Activated T-cell treated with anti-CD3 and anti-CD28 coated beads, Interleukin-2, amount 50 U/mL, for 4 hours (primary cell): ENCODE measurements at places on chromosomes 6 and 20.

DNA sequence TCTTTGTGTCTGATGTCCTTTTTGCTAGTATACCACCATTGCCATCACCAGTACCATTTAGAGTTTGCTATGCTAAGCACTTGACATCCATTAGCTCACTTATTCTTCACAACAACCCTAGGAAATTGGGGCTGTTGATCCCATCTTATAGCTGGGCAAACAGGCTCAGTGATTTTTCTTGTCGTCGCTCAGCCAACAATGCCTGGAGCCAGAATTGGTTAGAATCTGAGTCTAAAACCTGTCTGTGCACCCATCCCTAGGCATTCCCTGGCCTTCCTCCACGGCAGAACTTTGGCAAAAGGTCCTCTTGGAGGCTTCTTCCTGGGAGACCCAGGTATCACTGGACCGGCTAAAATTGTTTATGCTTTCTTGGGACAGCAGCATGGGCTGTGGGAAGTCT, 20.9 kb downstream of the PHF20 start:
- no peak for DNase-seq

- no peak for DNase-seq
Observed at GRCh38 chr6:34565722-34566137, 9.6 kb upstream of the SPDEF start.

DNA sequence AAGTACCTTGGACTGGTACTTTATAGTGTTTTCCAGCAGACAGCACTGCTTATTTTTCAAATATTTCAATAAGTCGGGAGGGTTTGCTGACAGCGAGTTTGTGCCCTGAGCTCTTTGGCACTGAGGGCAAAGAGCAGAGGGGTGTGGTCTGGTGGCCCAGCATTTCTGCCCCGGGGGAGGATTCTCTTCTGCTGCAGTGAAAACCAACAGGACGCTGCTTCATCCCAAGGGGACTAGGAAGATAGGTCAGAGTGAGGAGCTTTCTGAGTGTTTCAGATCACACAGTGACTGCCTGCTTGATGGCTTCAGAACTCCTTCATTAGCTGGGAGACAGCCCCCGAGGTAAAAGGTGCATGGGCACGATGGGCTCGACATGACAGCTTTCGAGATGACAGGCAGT, 8.6 kb downstream of the ULBP2 start:
- DNase-seq = no peak

GRCh38 chr6:106537662-106538061, 91.6 kb downstream of the RTN4IP1 start:
- DNase-seq = no peak
